ENCODE measurements at places on chromosomes 4 and X.

DNA sequence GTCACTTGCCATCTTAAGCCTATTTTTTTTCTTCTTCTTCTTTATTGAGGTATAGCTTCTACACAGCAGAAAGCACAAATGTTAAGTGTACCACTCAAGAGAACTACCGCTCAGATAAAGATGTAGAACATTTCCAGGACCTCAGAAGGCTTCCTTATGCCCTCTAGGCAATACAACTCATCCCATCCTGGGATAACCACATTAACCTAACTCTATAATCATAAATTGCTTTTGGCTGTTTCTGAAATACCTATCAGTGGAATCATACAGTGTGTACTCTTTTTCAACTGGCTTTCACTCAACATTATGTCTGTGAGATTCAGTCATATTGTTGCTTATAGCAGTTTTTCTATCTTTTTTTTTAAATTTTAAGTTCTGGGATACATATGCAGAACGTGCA lies 51.7 kb downstream of the ARFIP1 start:
- DNase-seq, result no peak

- DNase-seq, result no peak
Measured at GRCh38 chr4:108272561-108272960, 103.8 kb upstream of the LEF1 start.

DNA sequence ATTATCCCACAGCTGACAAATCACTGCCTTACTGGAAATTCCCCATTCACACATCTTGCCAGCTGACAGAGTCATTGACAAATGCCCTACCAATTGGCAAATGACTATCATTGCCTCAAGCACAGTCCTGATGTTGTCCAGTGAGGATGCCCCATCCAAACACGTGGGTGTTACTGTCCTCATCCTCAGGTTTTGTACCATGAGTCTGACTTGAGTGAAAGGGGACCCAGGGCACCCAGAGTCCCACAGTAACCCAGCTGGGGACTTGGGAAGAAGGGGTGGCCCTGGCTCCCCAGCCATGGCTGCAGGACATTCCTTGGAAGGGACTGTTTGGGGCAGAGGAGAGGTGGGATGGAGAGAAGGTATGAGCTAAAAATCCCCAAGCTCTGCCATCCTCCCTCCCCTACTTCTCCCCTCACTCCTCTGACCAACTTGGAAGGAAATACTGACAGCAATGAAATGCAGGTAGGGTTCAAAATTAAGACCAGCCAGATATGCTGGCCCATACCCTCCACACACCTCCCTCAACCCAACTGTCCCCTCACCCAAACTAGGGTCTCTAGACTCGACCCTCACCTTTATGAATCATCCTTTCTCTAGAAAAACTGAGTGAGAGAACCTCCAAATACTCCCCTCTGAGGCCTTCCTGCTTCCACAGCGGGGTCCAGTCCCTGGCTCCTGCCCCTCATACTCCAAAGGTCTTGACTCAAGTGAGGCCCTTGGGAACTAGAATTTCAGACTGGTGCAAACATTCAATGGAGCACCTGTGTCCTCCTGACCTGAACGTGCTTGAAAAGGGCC lies 5.1 kb downstream of the TIMP1 start:
- DNase-seq, result no peak

DNA sequence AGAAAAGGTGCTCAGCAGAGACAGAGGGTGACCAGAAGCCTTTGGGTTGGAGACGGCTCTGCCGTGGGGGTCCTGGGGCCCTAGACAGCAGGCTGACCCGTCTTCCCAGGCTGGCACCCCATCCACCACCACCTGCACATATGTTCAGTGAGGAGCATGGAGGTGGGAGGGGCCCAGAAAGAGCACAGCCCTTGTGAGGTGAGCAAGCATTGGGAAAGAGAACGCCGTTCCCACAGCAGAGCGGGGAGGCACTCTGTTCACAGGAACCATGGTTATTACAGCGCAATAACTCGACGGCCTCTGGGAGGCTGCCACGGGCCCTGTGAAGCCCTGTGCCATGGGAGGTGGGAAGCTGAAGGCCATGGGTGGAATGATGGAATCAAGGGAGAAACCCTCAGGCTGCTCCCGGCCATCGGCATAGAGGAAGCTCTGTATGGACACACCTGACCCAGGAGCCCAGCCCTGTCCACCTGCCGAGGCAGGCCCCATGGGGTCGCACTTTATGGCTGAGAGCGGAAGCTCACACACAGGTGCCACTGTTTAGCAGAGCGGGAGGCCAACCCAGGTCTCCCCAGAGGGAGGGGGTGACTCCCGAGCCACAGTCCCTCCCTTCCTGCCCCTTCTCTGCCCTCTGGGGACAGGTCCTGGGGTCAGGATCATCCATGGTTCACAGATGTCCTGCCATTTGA lies 93.5 kb upstream of the AFAP1 start:
- no peak for DNase-seq

- no peak for DNase-seq
Measured at GRCh38 chr4:141926406-141926805, 290.0 kb downstream of the IL15 start.

Data from D341Med (cell line).